ENCODE measurements at places on chromosomes 7 and 10.

GRCh38 chr7:916291-916941 lies 38.1 kb downstream of the ADAP1 start:
- DNase-seq = no peak

DNA sequence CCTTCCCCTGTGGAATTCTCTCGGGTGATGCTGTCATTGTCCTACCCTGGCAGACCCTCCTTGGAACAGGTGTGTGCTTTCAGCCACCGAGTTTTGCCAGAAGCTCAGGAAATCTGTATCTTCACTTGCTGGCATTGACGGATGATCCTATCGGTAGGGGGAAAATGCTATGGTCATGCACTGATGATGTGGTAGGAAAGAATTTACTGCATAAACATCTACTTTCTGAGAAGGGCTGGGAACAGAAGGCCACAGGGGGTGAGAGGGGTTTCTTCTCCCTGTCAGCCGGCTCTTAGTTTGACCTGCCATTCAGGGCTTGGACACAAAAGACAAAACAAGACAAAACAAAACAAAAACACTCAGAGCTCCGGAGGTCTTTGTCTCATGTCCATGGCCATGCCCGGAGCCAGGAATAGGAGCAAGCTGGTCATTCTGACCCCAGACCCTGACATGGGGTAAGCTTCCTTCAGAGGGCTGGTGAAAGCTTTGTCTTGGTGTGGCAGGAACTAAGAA lies 43.6 kb upstream of the CARD11 start:
- DNase-seq = no peak

- DNase-seq = no peak
Measured at GRCh38 chr7:123433665-123434064, 100.7 kb downstream of the IQUB start.

GRCh38 chr10:123354521-123354920 lies 200.3 kb downstream of the BUB3 start:
- DNase-seq = no peak

GRCh38 chr7:48839108-48839507 lies 85.2 kb upstream of the CDC14C start:
- no peak for DNase-seq

- DNase-seq = no peak
Measured at GRCh38 chr10:81031774-81032173, 494.1 kb downstream of the SH2D4B start.

GRCh38 chr7:51025668-51026067 lies 243.0 kb upstream of the GRB10 start:
- DNase-seq = no peak

DNA sequence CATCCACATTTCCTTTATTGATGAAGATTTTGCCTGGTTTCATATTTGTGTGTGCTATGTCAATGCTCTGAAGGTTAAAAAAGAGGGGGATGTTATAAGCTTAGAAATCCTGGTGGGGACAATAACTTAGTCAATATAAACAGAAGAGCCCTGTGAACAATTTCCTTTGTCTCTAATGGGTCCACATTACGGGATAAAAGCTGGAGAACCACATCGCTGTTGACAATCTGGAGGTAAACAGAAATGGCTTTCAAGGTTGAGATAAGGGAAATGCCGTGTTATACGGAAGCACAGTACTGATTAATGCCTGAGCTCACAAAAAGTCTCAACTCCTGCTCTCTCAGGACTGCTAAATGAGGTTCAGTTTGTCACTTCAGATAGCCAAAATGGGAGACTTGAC lies 16.8 kb downstream of the ASAH2 start:
- no peak for DNase-seq

GRCh38 chr7:128899392-128899791 lies 11.1 kb downstream of the KCP start:
- DNase-seq = no peak

- DNase-seq = no peak
Measured at GRCh38 chr7:20113427-20114027, 103.7 kb downstream of the MACC1 start.

DNA sequence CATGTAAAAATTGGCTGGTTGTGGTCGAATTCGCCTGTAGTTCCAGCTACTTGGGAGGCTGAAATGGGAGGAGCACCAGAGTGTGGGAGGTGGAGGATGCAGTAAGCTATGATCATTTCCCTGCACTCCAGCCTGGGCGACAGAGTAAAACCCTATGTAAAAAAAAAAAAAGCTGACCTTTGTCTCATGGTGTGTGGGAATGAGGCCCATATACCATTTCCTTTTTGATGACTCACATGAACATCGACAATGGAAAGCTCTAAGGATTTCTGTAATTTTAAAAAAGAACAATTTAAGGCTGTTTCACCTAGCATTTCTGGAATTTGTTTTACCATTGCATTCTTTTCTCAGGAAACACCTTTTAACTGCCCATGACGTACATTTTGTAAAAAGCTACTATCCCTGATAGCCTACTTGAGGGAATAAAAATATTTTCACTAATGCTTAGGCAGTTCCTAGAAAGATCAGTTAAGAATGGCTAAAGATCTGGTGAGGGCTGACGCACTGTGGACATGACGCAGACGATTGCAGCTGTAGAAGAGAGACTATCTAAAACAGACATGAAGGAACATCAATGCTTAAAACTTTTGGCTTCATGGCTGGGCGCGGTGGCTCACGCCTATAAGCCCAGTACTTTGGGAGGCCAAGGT lies 400.6 kb upstream of the IGFBP3 start:
- DNase-seq = peak; percentile 29

- DNase-seq = no peak
Measured at GRCh38 chr7:127710635-127711034, 58.6 kb downstream of the SND1 start.

- no peak for DNase-seq
Measured at GRCh38 chr7:33710608-33711007, 194.7 kb upstream of the BMPER start.

DNA sequence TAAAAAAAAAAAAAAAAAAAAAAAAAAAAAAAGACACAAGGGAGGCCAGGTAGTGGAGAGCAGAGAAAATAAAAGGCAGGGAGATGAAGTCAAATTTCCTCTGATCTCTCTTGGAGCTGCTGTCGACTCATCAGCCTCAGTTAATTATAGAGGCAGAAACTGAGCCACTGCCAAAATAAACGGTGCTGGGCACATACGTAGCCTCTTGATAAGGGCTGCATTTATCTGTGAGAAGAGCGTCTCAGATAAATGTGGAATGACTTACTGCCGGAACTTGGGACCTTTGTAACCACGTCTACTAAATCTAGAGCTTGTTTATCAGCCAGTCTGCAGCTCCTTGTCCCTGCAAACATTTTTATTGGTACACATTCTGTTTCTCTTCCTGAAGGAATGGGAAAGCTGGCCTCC lies 162.3 kb downstream of the BAMBI start:
- DNase-seq = peak; percentile 58

- DNase-seq = no peak
Measured at GRCh38 chr7:924541-925231, 29.8 kb downstream of the ADAP1 start.

GRCh38 chr10:9299966-9300365 lies 1245.5 kb downstream of the GATA3 start:
- DNase-seq = peak; percentile 82

GRCh38 chr10:1331560-1331959 lies 275.4 kb downstream of the WDR37 start:
- DNase-seq = no peak

GRCh38 chr7:54947266-54947665 lies 71.6 kb upstream of the EGFR start:
- no peak for DNase-seq

DNA sequence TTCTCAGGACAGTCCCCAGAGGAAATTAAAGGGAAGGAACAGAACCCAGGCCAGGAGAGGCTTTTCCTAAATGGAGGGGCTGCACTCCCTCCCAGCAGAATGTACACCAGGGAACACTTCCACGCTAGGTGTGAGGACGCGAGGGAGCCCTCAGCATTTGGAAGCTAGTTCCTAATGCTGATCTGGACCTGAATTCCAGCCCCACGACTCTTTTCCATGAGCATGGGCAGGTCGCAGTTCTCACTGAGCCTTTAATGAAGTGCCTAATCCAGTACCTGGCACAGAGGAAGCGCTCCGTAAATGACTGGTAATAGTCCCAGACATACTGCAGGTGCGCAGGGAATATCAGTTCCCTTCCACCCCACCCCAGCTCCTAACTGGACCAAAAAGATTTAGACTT lies 1.1 kb downstream of the ALOX5 start:
- DNase-seq = no peak
